ENCODE measurements at places on chromosomes 7 and 10.

GRCh38 chr7:116630932-116631671 lies 40.9 kb upstream of the MET start:
- no peak for DNase-seq

DNA sequence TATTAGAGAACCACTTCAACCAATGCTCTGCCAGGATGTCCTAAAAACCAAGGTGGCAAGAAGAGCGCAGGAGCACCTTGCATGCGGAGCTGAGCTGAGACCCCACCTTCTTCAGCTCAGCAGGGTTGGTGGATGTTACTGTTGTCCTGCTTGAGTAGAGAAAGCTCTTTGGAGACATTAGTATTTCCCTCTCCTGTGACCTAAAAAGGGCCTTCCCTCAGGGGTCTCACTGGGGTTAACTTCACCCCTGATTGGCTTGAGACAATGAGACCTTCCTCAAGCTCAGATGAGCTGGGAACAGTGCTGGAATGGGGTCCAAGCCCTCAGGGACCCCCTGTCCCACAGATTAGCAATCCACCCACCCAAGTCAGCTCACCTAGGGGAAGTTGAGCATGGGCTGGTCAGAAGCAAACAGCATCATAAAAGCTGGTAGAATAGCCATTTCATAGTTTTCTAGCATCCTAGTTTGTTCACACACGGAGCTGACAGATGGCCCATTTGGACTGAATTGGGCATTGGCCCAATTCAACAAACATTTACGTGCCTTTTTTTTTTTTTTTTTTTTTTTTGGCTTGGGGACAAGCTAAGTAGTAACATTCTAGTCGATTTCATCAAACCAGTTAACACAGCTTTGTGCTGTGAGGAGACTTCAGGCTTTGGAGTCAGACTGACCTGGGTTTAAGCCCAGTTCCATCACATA lies 100.6 kb upstream of the HABP2 start:
- no peak for DNase-seq

- no peak for DNase-seq
Measured at GRCh38 chr10:115052226-115052625, 40.9 kb upstream of the ATRNL1 start.

GRCh38 chr10:1213252-1214070 lies 157.3 kb downstream of the WDR37 start:
- DNase-seq = no peak

GRCh38 chr7:30453016-30453415 lies 25.6 kb downstream of the NOD1 start:
- DNase-seq = no peak

GRCh38 chr10:86681047-86681446 lies 12.7 kb downstream of the LDB3 start:
- no peak for DNase-seq

GRCh38 chr10:46094931-46095750 lies 49.1 kb upstream of the MSMB start:
- DNase-seq = no peak

DNA sequence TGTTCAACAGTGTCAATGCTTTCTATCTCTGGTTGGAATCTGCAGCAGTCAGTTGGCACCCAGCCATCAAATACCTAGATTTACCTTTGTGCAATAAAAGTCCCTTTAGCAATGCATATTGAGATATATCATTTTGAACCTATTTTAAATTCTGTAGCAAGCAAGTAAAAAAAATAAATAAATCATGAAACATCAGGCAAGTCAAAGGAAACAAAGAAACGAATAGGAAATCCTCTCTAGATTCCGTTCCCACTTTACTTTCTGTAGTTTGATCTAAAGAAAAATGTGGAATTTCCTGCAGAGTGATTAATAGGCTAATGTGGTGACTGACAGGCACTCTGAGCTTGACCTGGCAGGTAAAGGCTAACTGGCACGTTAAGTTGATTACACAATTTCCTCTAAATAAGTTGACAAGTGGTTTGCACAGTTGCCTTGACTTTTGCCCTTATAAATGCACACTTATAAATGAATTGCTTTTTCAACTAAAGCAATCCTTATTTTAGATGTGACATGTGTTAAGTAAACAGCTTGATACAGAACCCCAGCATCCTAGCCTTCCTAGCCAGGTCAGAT lies 208.1 kb upstream of the TCF7L2 start:
- no peak for DNase-seq

- no peak for DNase-seq
Measured at GRCh38 chr7:120460949-120461348, 188.0 kb downstream of the KCND2 start.

DNA sequence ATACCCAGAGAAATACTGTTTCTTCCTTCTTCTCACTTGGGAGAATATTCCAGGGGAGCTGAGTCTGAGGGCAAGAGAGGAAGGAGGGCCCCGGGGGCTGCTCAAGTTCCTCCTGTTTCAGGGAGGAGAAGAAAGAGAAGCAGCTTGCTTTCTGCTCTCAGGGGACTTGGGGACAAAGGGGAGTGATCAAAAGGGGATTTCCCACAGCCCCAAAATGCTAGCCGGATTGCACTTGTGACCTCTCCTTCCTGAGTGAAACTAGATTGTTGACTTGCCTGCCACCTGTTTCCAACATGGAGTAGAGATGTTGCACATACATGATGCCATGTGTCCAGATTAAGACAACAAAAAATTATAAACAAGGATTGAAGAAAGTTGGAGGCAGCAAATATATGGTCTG lies 28.7 kb upstream of the PDCD4 start:
- DNase-seq = peak; percentile 39

- DNase-seq = no peak
Measured at GRCh38 chr7:138891446-138891810, 89.8 kb downstream of the KIAA1549 start.

DNA sequence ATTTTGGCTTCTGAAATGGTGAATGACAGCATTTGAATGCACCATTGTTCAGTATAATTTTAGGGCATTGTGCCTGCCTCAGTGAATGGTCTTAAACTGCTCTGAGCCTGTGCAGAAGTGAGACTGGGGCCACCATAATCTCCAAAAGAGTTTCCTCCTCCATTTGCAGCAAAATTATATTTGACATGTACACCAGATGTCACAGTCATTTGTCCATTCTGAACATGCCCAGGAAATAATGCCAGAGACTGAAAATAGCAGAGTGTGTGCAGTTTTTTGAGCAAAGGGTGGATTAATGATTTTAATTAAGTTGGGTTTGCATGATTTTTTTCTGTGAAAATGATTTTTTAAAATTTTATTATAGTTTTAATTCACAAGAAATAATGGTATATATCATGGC lies 26.4 kb upstream of the SLC35B4 start:
- no peak for DNase-seq

GRCh38 chr7:32879460-32879859 lies 12.1 kb downstream of the KBTBD2 start:
- DNase-seq = no peak

DNA sequence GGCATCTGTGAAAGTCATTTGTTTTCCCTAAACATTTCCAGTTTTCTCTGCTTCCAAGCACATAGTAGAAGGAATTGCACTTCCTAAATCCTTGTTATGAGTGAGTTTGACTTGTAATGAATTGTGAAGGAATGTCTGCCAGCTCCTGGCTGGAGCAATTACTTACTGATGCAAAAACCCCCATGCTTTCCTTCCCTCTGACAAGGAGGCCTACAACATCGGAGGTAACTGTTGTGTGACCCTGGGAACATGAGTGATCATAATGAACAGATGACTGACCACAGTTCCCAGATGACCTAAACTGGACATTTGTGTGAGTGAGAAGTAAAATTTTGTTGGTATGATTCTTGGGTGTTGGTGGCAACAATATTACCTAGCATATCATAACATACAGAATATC lies 21.4 kb upstream of the CPVL start:
- no peak for DNase-seq

- DNase-seq = no peak
Measured at GRCh38 chr7:105839266-105839665, 37.1 kb downstream of the ATXN7L1 start.

DNA sequence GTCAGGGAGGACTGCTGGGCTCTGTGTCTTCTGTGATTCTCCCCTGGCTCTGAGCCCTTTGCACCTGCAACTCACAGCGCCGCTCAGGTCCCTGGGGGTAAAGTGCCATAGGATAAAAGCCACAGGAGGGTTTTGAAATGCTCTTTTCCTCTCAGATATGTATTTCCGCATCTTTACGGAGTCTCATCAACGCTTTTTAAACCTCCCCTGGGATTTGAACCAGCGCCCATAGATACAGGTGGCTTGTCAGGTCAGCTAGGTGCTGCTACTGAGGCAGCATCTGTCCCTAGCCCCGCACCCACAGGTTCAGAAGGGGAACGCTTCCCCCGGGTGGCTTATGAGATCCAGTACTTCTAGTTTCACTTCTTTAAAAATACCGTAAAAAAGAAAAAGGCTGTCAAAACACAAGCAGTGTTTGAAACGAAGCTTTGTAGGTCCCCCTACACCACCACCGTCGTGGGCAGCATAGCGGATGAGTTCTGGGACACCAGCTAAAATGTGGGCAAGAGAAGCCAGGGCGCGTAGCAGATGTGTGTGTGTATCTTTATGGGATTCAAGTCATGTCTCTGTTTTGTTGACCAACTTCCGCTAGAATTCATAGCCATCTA lies 173.5 kb downstream of the CUX1 start:
- DNase-seq = no peak

- no peak for DNase-seq
Measured at GRCh38 chr10:79021331-79021907, 47.3 kb upstream of the ZMIZ1 start.

- DNase-seq = no peak
Measured at GRCh38 chr7:142357953-142358520, 100.2 kb upstream of the PRSS58 start.

DNA sequence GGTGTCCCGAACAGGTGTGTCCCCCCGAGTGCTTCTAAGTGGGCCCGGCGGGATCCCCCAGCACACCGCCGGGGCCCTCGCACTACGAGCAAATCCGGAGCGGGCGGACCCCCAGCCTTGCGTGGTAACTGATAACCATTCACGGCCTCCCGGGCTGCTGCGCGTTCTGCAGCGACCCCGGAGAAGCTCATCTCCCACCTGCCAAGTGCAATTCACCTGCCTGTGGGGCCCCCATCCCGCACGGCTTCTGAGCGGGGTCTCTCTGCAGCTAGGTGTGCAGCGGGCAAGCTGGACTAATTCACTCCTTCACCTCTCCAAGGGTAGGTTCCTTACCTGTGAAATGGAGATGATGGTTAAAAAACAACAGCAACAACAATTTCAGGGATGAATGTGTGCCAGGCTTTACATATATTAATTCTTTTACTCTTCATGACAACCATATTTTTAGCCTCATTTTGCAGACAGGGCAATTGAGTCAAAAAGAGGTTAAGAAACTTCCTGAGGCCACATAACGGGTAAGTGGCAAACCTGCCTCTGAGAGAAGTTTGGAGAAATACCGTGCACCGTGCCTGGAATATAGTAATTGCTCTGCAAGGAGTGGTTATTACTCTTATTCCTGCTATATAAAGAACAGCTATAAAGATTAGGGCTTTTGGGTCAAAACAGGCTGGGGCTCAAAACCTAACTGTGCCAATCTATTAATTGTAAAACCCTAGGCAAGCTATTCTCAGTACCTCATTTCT lies 652 bp upstream of the PODXL start:
- no peak for DNase-seq

DNA sequence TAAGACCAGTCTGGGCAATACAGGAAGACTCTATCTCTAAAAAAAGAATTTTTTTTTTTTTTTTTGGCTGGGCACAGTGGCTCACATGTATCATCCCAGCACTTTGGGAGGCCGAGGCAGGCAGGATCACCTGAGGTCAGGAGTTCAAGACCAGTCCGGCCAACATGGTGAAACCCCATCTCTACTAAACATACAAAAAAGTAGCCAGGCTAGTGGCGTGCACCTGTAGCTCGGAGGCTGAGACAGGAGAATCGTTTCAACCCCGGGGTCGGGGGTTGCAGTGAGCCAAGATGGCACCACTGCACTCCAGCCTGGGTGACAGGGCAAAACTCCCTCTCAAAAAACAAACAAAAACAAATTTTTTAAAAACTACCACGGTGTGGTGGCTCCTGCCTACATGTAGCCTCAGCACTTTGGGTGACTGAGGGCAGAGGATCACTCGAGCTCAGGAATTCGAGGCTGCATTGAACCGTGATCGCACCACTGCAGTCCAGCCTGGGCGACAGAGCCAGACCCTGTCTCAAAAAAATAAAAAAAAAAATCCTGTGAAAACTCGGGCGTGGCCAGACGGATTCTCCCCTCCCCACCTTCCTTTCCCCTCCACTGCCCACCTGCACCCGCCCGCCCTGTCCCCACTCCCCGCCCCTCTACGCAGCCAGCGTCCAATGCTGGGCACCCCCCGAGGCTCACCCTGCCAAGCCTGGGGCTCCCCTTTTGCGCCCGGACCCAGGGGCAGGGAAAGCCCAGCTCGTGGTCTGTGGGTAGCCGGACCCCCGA lies 745 bp upstream of the ORAI2 start:
- DNase-seq = no peak

DNA sequence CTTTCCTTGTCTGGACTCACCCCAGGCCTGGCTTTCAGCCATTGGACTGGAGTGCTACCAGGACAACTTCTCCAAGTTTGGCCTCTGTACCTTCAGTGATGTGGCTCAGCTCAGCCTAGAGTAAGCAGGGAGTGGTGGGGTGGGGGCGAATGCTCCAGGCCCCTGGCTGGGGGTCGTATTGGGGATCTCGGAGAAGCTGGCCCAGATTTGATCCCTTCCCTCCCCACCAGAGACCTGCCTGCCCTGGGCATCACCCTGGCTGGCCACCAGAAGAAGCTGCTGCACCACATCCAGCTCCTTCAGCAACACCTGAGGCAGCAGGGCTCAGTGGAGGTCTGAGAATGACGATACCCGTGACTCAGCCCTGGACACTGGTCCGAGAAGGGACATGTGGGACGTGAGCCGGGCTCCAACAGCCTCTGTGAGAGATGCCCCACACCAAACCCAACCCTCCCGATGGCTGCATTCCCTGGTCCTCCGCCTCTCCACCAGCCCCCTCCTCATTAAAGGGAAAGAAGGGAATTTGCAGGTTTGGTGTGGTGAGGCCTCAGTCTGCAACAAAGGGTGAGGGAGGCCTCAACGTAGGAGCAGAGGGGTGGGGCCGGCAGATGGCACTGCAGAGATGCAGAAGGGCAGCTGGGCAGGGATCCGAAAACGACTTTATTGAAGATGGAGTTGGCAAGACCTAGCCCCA lies 14.8 kb downstream of the TRPV6 start:
- DNase-seq = no peak

GRCh38 chr10:60769406-60769805 lies 8.9 kb upstream of the CDK1 start:
- no peak for DNase-seq

All from activated CD4-positive, alpha-beta T cell treated with anti-CD3 and anti-CD28 coated beads, Interleukin-2, amount 50 U/mL, for 24 hours (primary cell).